ENCODE measurements at places on chromosomes 3 and 15.

DNA sequence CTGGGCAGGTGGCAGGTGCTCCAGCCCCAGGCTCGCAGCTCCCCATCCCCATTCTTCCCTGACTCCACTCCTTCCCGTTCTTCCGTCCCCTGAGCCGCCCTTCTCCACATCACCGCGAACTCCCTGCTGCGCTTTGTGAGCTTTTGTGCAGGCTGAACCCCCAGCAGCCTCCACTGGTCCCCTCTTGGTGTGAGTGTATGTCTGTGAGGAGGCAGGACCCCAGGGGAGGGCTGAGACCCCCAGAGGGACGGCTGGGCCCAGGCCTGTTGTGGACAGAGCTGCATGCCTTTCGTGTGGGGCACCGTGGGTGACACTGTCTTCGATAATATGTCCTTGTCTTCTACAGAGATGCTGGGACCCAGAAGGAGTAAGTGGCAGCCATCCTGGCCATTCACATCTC lies 7.3 kb upstream of the ITIH3 start:
- no peak for DNase-seq

- no peak for DNase-seq
These were observed 678.5 kb downstream of the NR2F2 start for GRCh38 chr15:97009031-97009431.

DNA sequence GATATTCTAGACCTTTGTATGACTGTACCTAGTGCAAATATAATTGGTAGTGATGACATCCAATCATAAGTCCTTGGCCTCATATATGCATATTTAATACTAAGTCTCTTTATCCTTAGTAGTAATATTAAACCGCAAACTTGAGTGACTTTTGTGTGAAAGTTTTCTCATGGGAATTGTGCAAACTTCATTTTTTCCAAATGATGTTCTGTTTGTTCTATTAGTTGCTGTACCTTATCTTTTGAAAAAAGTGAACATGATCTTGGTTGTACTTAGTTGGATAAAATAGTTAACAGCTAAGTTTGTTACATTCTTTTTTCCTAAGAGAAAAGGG lies 43.2 kb downstream of the TMEM45A start:
- no peak for DNase-seq

DNA sequence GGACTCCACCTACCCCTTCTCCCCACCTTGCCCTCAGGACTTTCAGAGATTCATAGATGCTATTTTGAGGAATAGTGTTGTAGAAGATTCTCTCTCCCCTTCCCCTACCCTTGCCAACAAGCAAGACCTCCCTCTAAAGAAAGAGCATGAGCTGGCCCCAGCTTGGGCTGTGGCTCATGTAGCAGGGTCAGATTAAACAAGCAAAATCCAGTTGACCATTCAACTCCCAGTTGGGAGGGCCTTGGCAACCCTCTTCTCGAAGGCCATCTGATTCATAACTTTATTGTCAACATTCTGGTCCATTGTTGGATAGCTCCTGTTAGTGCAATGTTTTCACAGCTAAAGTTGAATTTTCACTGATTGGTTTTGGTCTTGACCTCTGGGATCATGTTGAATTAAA lies 41.1 kb downstream of the TNFAIP8L3 start:
- no peak for DNase-seq

- no peak for DNase-seq
These were observed 91.7 kb downstream of the DIPK2A start for GRCh38 chr3:144063306-144063705.
